Midbrain (tissue), 1 donor: ENCODE measurements at places on chromosomes 12 and 14.

DNA sequence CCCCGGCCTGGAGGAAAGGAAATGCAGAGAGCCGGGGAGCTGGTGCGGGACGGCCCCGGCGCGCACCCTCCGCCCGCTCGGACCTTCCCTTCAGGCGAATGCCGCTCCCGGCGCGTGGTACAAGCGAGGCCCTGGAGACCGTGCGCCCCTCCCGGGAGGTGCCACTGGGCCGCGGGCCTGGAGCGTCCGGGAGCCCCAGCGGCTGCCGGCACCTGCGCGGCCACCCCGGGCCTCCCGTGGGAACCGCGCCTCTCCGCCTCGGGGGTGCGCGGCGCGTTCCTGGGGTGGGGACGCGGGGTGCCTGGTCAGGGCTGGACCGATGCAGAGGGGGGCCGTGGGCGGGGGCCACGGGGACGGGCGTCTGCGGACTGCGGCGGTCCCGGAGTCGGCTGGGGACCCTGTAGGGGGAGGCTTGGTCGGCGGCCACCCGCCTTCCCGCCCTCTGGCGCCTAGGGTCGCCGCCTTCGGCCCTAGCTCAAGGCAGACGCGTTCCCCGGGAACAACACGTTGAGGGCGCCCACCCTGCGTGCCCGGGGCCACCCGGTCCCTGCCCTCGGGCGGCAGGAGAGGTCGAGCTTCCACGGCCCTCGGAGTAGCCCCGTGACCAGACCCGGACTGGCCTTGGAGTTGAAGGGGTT, 599 bp downstream of the PAPLN start:
- no peak for DNase-seq

- no peak for DNase-seq
These were observed 645.2 kb downstream of the VRK1 start for GRCh38 chr14:97442363-97442762.

DNA sequence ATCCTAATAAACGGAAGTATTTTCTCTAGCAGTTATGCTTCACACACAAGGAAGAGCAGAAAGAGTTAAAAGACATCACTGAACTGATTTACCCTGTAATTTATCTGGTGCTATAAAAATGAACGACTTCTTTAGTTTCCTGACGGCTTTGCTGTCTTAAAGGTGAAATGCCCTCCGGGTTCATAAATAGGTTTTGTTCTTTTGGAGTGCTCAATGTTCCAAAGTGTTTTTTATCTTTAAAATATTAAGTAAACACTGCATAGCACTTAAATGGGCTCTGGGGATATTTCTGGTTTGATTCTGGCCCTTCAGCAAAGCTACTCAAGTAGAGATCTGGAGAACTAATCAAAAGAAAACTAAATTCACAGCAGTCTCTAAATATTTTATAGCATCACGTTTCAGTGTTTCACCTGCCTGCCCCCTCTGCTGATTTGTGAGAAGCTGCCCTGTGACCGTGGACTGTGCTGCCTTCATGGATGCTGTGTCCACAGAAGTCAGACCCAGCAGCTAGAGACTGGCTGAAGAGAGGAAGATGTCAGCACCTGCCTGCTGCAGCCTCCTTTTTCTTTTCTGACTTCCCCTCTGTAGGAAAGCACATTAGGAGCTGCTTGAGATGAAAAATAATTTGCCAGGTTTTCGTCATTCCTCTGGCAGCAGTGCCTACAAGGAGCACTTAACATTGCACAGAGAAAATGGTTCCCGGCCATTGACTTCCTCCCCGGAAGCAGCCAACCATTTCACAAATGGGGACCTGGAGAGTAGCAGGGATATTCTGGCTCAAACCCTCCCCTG, 205.1 kb upstream of the FSCB start:
- DNase-seq, result no peak

DNA sequence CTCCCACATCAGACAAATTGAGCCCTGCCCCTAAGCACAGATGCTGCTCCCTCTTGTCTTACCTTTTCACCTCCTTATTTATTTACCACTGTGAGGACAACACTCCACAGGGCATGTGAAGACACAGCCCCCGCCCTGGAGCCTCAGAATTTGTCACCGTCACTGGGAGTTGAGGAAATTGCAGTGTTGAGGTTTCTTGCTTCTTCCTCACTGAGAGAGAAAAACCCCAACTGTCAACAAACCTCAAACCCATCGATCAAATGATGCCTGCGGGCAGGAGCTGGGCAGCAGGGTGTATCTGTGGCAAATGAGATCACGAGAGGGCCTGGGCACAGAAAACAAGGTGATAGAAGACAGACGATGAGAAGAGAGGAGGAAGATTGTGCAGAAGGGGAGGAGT, 30.5 kb upstream of the PLEKHG3 start:
- DNase-seq, result no peak

DNA sequence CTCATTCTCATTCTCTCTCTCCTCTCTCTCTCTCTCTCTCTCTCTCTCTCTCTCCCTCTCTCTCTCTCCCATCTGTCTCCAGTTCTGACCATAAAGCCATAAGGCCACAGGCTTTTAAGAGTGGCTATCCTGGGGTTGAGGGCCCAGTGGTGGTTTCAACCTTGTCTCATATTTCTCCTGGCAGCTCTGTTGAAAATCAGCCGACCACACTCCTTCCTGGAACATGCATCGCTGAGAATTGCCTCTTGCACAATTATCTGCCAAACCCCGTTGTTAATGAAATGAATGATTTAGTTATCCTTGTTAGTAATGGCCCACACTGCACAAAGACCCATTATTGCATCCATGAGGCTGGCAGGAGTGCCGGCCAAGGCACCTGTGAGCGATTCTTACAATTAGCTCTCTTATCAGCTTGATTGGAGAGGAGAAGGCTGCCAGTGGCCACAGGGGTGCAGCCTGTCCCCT, 30.4 kb upstream of the KCNA5 start:
- peak; percentile 44 for DNase-seq

- no peak for DNase-seq
These were observed 21.8 kb downstream of the MVK start for GRCh38 chr12:109595321-109595902.

GRCh38 chr12:94149781-94150239, 1.4 kb downstream of the PLXNC1 start:
- DNase-seq, result peak; percentile 40

GRCh38 chr14:83301791-83302190, 1768.1 kb upstream of the SEL1L start:
- DNase-seq, result no peak

DNA sequence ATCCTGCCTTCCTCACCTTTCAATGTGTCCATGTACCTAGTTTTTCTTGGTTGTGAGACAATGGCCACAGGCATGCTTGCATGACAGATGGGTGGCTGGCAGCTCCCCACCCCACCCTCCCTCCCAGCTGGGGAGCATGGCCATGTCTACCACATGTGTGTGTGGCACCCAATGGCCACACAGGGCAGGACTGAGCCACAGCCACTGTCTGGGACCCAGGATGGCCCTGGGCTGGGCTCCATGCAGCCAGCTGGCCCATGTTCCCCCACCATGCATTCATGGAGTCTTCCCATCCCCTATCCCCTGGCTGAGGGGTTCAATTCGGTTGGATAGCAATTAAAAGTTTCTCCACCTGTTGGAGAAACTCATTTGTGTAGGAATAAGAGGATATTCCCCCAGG, 566.0 kb upstream of the USP15 start:
- no peak for DNase-seq

GRCh38 chr12:53187145-53187899, 6.6 kb upstream of the CSAD start:
- no peak for DNase-seq

GRCh38 chr12:104535369-104535768, 78.6 kb downstream of the CHST11 start:
- no peak for DNase-seq

- peak; percentile 65 for DNase-seq
These were observed 43.5 kb downstream of the TMX1 start for GRCh38 chr14:51283402-51284085.

DNA sequence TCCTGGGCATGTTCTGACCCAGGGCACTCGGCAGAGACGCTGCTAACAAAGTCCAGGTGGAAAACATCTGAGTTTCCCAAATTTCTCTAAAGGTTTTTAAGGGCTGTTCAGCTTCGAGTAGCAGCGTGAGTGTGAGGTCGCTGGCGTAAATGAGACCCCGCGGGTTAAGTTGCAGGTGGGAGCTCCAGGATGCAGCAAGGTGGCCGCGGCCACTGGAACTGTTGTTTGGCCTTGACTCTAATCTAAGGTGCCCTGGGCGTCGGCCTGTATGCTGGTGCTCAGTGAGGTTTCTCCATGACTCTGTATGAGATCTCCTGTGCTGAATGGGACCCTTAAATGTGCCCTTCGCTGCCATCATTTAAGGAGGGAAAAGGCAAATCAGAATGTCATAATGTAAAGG, 50.7 kb downstream of the ELK3 start:
- no peak for DNase-seq

GRCh38 chr14:69259168-69259526, 811 bp upstream of the GALNT16 start:
- no peak for DNase-seq

GRCh38 chr14:33057585-33057984, 118.9 kb downstream of the NPAS3 start:
- DNase-seq, result no peak

- no peak for DNase-seq
These were observed 134.4 kb downstream of the BCAT1 start for GRCh38 chr12:24814379-24815113.

DNA sequence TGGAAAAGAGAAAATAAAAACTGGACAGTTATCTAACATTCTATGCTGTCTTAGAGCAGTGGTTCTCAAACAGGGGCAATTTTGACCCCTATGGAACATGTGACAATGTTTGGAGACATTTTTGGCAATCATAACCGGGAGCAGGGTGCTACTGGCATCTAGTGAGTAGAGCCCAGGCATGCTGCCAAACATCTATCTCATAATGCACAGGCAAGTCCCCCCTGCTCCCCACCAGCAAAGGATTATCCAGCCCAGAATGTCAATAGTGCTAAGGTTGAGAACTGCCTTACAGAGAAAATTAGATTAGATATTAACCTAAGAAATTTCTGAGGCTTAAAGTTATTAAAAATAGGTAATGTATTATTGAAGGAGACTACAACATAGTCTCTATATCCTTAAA, 22.9 kb upstream of the CATSPERB start:
- DNase-seq, result no peak

DNA sequence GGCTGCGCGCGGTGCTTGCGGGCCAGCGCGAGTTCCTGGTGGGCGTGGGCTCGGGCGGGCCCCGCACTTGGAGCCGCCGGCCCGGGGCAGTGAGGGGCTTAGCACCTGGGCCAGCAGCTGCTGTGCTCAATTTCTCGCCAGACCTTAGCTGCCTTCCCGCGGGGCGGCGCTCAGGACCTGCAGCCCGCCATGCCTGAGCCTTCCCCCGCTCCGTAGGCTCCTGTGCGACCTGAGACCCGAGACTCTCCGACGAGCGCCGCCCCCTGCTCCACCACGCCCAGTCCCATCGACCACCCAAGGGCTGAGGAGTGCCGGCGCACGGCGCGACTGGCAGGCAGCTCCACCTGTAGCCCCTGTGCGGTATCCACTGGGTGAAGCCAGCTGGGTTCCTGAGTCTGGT, 46.0 kb upstream of the PLEKHG3 start:
- DNase-seq, result no peak

DNA sequence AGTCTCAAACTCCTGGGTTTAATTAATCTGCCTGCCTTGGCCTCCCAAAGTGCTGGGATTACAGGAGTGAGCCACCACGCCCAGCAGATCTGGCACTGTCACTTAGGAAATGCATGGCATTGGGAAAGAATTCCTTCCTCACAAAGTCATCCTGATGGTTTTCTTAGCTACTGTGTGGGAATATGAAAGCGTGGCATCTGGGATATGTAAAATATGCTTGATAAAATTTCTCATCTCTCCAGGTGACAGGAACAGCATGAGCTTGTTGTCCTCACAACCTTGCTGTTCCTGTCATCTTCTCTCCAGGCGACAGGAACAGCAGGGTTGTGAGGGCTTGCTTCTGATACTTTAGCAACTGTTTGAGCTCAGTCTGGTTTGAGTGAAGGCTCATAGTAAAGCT, 16.1 kb upstream of the AICDA start:
- no peak for DNase-seq

DNA sequence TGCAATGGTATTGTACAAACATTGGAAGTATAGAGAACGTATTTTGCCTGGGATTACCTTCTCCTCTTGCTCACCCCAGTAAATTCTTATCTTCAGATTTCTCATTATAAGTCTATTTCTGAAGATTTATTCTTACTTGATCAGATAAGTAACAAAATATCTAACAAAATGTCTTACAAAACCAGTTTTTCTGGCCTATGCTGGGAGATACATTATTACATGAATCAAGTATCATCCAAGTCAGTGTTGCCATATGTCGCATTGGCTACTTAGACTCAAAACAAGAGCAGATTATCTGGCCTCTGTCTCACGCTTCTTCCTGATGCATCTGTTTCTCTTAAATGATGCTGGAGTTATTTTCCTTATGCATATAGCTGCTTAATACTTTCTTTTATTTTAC, 408.5 kb downstream of the CCER1 start:
- no peak for DNase-seq

GRCh38 chr12:114439817-114440216, 33.9 kb upstream of the TBX5 start:
- DNase-seq, result no peak

- DNase-seq, result no peak
These were observed 496.9 kb upstream of the TMEM132C start for GRCh38 chr12:127770118-127770517.

GRCh38 chr12:27861428-27862167, 81.6 kb upstream of the MANSC4 start:
- no peak for DNase-seq

DNA sequence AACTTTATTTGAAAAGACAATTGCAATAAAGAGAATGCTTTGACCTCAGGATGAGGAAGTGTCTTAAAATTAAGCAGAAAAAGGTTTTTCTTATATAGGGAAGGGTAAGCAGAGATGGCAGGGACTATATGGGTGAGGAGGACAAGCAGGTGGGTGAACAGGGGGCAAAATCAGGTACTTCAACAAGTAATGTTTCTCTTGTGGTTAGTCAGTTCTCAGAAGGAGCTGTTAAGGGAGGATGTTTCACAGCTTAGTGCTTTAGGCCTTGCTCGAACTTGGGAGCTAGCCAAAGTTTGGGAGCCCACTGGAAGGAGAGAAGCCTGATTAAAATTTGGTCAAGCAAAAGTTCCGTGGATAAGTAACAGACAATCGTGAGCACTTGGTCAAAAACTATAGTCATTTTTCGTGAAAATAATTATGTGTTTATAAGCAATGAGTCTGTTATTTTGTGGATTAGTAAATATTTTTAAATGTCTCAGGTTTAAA, 364.2 kb upstream of the TMPO start:
- DNase-seq, result no peak
